ENCODE measurements at places on chromosomes 1 and 21.

GRCh38 chr21:27812279-27812678 is 845.4 kb upstream of the ADAMTS5 start:
- no peak for DNase-seq

DNA sequence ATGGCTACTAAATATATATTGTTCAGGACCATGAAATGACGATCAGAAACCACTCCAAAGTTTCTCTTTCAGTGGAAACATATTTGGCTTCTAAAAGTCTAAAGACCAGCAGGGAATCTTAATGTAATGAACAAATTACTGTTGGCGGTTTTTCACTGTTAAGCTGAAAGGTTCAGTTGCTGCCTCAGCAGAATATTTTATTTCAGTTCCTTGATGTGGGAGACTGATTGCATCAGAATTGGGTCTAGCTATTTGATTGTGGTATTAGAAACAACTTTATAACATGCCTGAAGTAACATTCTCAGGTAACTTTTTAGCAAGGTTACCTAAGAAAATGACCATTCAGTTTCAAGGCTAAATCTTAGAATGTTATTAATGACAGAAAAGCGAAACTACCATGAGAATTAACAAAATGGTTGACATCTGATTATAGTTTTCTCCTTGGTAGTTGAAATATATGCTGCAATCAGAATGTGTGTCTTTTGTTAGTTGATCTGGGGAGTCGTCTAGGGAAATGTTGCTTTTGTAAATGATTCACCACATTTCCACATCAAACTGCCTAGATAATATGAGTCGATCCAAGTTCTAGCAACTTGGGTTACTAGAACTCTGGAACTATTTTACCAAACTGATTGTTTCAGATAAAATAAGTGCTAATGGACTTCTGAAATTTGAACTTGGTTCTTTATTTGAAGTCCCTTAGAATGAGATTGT is 200.4 kb downstream of the HMCN1 start:
- DNase-seq = no peak

- DNase-seq = no peak
Observed at GRCh38 chr1:201137579-201138310, 10.8 kb upstream of the ASCL5 start.

DNA sequence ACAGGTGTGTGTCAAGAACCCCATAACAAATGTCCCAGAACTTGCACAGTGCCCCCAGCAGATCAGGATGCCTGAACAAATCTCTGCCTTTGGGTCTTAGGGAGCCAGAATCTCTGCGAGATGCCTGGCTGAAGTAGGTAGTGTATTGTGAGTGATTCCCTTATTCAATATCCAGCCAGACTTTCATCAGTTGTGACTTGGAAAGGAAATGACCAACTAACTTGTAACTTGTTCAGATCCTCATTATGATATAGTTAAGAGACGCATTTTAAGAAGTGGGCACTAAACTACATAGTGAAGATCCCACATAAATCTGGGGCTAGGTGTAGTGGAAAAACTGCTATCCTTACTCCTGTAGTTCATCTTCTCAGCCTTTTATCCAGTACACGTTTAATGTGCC is 11.8 kb downstream of the OLIG2 start:
- no peak for DNase-seq

GRCh38 chr21:29342363-29342957 is 43.7 kb downstream of the BACH1 start:
- no peak for DNase-seq

GRCh38 chr1:109935451-109935900 is 24.8 kb downstream of the CSF1 start:
- DNase-seq = no peak

GRCh38 chr1:89721351-89721750 is 88.4 kb downstream of the LRRC8C start:
- DNase-seq = no peak

DNA sequence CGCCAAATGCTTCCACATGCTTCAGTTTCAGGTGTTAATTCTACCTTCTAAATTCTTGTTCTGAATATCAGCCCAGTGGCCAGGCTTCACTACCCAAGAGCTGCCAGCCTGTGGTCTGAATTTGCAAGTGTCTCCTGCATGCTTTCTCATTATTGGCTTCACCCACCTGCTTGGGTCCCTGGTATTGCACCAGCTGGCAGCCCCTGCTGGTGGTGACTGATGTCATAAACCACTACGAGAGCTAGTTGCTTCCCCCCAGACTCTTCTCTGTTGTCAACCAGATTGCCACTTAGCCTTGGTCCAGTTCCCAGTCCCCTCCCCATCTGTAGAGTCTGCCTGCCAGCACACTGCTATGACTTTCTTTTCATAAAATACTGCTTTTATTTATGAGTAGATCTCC is 197.7 kb upstream of the DUSP10 start:
- no peak for DNase-seq

GRCh38 chr21:39007985-39008384 is 175.3 kb downstream of the PSMG1 start:
- no peak for DNase-seq

- DNase-seq = no peak
Observed at GRCh38 chr1:7111853-7112252, 326.6 kb downstream of the CAMTA1 start.

GRCh38 chr1:171280599-171280998 is 32.3 kb downstream of the FMO1 start:
- DNase-seq = no peak

DNA sequence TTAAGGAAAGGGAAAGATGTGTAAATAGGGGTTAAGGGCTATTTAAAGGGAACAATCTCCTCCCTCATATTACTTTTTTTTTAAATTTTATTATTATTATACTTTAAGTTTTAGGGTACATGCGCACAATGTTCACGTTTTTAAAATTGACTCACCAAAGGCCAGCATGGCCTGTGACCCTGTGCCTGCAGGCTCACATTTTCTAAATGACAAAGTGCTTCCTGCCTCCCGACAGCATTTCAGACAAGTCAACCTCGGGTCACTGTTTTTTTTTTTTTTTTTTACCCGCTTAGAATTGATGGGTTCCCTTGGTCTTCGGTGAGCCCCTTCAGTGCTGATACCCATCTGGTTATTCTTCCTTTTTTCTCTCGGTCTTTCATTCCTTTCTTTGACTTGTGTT is 70.4 kb upstream of the SCAF4 start:
- DNase-seq = no peak

DNA sequence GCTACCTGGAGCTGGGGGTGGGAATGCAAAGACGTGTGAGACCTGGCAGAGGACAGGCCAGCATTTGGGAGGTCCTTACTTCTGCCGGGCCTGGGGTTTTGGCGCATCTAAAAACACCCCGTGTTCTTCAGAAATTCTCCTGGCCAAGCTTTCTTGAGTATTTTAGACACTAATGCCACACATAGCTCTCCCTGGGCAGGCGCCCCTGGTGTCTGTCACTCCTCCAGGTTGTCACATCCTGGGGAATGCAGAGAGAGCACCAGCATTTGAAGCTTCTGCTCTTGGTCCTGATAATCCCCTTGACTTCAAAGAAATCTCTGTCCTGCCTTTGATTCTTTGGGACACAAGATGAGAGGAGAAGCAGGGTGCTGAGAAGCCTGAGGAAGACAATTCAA is 6.0 kb downstream of the CAPN9 start:
- DNase-seq = no peak

- no peak for DNase-seq
Observed at GRCh38 chr1:202376247-202376646, 27.7 kb downstream of the PPP1R12B start.

DNA sequence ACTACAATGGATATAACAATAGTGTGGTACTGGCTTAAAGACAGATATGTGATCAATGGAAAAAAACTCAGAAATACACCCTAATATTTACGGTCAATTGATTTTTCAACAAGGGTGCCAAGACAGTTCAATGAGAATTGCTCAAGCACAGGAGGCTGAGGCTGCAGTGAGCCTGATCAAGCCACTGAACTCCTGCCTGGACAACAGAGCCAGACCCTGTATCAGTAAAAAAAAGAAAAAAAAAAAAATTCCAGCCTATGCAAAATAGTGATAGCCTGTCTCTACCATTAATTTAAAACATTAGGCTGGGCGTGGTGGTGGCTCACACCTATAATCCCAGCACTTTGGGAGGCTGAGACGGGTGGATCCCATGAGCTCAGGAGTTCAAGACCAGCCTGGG is 70.0 kb downstream of the SLC27A3 start:
- no peak for DNase-seq

GRCh38 chr1:99645203-99645602 is 710 bp upstream of the PALMD start:
- DNase-seq = no peak

DNA sequence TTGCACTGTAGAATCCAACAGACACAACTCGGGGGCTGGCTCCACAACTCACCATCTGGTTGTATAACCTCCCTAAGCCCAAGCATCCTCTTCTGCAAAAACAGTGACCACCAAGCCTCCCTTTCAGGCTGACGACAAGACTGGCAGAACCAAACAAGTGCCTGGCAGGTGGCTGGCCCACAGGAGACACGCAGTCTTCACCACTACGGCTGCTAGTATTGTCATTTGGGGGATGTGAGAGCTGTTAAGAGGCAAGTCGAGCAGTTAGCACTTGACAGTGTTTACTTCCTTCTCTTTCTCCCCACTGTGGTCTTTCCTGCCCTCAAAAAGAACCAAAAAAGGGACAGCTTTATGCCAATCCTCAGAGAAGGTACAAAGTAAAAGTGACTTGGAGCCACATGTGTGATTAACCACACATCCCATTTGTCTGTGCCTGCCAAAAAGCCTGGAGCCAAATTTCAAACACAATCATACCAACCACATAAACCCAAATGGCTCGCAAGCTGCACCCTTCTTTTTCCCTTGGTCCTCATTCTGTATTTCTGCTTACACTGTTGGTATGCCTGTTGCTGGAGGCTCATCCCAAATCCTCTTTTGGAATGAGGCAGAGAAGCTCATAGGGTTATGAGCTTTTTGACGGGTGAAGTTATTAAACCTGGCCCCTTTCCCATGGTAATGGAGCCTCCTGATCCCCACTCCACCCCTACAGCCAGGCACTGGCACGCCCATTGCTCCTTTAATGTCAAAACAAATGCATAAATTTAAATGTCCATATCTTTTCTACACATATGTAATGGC is 94.1 kb downstream of the TGFBR3 start:
- DNase-seq = no peak

DNA sequence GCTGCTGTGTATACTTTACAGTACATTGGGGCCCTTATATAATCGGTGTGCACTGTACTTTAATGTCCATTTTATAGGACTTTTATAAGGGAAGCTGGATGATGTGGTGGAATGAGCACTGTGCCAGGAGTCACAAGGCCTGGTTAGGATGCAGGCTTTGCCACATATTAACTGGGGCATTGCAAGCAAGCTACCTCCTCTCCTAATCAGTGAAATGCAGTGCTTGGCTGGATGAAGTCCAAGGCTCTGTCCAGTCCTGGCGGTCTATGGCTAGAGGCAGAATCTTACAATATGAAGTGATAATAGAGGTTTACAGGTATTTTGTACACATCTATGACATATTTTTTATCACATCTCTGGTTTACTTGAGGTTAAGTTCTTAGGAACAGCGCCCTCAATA is 1.7 kb upstream of the PKP1 start:
- DNase-seq = no peak

- DNase-seq = no peak
Observed at GRCh38 chr1:181768211-181768929, 285.1 kb downstream of the CACNA1E start.

- no peak for DNase-seq
Observed at GRCh38 chr1:190663962-190664361, 186.3 kb upstream of the BRINP3 start.

DNA sequence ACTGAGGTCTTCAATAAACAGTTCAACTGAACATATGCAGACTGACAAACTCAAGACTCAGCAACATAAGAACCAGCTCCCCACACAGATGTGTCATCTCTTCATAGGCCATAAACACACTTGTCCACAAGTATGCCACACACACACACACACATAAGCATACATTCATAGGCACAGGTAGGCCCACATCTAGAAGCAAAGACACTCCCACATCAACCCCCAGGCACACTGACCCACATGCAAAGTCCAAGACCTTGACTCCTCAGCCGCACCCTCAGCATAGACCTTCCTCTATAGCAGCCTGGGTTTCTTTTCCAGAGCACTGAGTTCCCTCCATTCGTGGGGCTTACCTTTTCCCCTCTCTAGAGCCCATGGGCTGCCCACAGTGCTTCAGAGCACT is 1.4 kb downstream of the LAD1 start:
- DNase-seq = no peak

- DNase-seq = no peak
Observed at GRCh38 chr1:172466795-172467407, 23.0 kb upstream of the PIGC start.

- DNase-seq = no peak
Observed at GRCh38 chr21:34176448-34176847, 103.1 kb downstream of the MRPS6 start.

DNA sequence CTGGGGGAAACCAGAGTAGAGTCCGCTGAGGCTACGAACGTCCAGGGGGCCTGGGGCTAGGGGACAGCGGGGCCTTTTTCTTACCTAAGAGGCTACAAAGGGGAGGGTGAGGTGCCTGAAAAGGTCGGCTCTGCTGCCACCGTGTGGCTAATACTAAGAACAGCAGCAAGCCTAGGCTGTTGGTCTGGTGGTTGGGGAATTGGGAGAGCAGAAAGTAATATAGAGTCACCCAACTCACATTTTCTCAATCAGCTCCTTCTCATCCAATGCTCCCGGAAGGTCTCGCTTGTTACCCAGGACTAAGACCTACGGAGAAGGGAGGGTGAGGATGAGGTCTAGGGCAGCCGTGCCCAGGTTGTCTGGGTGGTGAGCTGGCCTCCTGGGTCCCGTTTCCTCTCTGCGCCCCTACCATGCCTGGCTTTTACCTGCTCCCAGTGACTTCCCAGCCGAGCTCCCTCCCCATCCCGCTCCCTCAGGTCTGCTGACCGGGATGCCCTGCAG is 9.3 kb downstream of the ARL8A start:
- peak; percentile 36 for DNase-seq

- DNase-seq = no peak
Observed at GRCh38 chr1:61477301-61477700, 247.6 kb downstream of the TM2D1 start.

GRCh38 chr1:29519108-29519787 is 282.9 kb downstream of the PTPRU start:
- DNase-seq = no peak

GRCh38 chr1:14659913-14660312 is 61.4 kb downstream of the KAZN start:
- DNase-seq = no peak

DNA sequence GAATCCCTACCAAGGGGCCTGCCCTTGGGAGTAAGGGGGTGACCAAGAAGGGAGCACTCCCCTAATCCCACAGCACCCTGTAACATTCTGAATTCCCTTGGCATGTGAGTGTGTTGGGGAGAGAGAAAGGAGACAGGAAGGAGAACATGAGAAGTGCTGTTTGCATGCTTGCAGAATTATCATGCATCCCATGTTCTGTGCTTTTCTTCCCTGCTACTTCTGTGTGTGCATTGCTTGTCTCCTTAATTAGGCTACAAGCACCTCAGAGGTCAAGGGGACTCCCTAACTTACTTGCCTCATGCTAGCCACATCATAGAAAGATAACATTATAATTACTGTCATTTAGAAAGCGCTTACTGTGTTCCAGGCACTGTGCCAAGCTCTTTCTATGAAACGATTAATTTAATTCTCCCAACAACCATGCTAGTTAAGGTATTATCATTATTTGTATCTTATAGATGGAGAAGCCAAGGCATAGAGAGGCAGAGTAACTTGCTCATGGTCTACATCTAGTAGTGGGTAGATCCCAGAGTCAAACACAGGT is 11.1 kb downstream of the NOS1AP start:
- DNase-seq = no peak

GRCh38 chr1:189939967-189940366 is 537.7 kb downstream of the BRINP3 start:
- no peak for DNase-seq

Measured in activated effector memory CD4-positive, alpha-beta T cell treated with Interleukin-2 at 50 U/mL for 16 hours (primary cell).